ENCODE measurements at places on chromosomes 16 and 17.

- DNase-seq = no peak
Observed at GRCh38 chr16:68365167-68365817, 54.5 kb downstream of the PRMT7 start.

- peak; percentile 19 for DNase-seq
Observed at GRCh38 chr17:57916925-57917858, 38.0 kb downstream of the CUEDC1 start.

- no peak for DNase-seq
Observed at GRCh38 chr17:6212766-6213165, 142.6 kb downstream of the WSCD1 start.

- no peak for DNase-seq
Observed at GRCh38 chr16:11260596-11260966, 4.6 kb upstream of the SOCS1 start.

DNA sequence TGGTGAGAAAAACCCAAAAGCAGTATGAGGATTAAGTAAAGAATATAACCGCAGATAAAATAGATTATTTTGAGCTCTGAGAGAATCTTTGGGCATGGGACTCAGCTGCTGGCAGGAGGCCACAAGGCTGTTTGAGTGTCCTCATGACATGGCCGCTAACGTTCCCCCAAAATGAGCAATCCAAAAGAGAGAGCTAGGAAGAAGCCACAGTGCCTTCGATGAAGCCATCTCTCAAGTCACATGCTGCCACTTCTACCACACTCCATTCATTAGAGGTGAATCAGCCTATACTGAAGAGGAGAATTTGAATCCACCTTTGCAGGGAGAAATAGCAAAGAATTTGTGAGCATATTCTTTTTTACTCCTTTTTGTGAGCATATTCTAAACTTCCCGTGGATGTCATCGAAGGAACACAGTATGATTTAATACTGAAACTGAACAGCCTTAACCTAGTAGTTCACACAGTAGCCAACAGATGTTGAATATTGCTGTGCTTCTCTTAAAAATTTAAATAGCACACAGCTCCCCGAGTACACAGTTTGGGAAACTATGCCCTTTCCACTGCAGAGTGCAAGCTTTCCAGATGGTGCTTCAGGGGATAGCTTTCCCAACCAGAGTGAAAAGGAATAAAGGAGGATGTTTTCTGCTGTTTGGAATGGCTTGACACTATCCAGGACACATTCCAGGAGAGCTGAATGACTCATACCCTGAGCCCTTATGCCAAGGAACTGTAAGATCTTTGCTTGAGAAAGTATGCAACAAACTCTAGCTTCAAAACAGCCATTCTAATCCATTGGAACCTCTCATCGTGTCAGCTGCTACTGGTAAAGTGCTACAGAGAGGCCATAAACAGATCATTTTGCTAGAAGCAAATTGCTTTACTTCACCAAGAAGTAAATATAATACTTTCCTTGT, 33.9 kb downstream of the ANKFY1 start:
- DNase-seq = no peak

All from NCI-H1105 treated with DMSO at 0.1 percent for 48 hours (cell line).